Effector memory CD8-positive, alpha-beta T cell (primary cell): ENCODE measurements at places on chromosomes 2 and 18.

DNA sequence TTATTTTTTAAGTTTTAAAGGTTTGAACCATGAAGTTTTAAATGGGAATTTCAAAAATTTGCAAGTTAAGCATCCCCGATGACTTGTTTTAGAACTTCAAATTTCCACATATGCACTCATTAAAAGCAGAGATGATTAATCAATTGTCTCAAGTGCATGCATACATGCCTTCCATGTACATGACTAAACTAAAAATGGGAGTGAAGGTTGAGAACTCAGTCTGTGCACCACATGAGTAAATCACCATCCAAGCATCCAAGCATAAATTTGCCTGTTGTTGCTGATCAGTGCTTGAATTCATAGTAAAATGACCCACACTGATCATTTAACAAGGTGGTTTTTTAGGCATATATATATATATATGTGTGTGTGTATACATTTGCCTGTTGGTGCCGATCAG is 249.8 kb downstream of the ARHGAP15 start:
- DNase-seq: no peak

DNA sequence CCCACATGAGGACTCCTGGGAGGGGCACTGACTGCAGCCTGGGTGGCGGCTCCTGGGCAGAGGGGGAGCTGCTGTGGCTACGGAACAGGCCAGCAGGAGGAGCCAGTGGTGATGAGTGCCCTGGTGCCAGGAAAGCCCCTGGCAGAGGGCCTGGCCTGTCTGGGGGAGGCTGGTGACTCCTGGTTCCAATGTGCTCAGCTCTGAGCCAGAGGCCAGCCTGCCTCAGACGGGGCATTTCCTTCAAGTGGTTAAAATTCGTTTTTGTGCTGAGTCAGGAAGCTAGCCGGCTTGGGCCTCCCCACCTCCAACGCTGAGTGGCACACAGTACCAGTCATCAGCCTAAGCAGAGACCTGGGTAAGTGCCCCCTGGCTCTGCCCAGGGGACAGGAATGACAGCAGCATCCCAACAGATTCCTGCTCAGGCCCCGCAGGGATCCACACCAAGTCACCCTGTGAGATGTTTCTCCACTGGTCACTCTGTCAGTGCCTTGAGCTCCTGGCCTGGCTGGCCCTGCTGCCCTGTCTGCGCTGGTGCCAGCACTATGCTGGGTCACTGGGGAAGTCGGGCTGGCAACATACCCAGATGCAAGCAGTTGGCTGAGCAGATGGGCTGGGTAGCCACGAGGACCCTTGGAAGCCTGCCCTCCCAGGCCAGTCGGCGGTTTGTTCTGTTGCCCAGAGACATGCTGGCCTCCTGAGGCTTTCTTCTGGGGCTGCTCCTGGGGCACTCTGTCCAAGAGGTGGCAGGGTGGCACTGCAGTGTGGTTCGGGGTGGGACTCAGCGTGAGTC is 7.1 kb upstream of the KLF11 start:
- DNase-seq: peak; percentile 43

DNA sequence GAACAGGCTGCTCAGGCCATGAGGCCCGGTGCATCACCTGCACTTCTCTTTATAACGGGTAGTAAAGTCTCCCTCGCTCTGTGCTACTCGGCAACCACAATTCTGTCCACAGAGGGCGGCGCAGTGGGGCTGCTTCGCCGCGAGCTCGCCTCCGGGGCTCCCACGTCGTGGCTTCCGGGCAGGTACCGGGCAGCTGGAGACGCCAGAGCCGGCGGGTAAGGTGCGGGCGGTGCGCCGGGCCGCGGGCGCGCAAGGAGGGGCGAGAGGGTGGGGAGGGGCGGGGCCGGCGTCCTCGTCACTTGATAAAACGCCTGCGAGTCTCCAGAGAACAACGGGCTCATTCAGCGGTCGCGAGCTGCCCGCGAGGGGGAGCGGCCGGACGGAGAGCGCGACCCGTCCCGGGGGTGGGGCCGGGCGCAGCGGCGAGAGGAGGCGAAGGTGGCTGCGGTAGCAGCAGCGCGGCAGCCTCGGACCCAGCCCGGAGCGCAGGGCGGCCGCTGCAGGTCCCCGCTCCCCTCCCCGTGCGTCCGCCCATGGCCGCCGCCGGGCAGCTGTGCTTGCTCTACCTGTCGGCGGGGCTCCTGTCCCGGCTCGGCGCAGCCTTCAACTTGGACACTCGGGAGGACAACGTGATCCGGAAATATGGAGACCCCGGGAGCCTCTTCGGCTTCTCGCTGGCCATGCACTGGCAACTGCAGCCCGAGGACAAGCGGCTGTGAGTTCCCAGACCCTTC is at the start of gene ITGA6:
Gene ITGA6, plus strand, starts transcription at position 331 of the 734 bp plus-strand sequence.
- peak; percentile 58 for DNase-seq

DNA sequence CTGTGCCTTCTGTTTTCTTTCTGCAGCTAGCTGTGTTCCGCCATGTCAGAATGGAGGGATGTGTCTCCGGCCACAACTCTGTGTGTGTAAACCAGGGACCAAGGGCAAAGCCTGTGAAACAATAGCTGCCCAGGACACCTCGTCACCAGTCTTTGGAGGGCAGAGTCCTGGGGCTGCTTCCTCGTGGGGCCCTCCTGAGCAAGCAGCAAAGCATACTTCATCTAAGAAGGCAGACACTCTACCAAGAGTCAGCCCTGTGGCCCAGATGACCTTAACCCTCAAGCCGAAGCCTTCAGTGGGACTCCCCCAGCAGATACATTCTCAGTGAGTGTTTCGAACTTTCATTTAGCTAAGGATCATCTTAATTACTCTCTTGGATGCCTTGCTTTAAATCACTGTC is 74.1 kb downstream of the LTBP1 start:
- DNase-seq: no peak

- no peak for DNase-seq
Measured at GRCh38 chr18:55334875-55335274, 253.1 kb downstream of the TCF4 start.

GRCh38 chr2:59655809-59656208 is 897.6 kb downstream of the BCL11A start:
- no peak for DNase-seq

GRCh38 chr2:168766600-168766999 is 35.8 kb upstream of the NOSTRIN start:
- no peak for DNase-seq
